CD4-positive, alpha-beta T cell treated with Interleukin-2 at 100 ng/mL for 4 hours (primary cell): ENCODE measurements at places on chromosomes 7 and 10.

DNA sequence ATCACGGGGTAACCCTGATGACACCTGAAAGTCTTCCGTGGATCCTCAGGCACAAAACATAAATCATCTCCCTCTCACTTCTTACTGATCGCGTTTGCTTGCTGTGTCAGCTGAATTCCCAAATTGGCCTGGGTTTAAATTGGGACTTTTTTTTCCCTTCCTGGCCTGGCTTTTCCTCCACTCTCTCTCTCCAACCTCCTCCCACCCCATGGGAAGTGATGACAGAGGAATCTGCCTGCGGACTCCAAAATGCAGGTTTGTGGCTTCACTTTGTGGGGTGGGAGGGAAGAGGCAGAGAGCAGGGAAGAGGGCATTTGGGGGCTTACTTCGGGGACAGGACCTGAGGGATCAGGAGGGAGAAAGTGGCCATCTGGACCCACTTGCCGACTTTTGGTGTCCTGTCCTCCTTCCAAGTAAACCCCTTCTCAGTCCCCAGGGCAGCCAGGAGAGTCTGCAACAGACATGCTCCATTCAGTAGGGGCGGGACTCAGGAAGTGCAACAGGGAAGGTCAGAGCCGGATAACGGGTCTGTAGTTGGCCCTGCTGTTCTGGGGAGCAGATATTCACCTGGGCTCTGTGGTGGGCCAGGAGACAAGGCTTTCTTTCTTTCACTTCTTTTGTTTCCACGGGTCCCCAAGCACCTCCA is 172.7 kb downstream of the PLXNA4 start:
- no peak for DNase-seq

DNA sequence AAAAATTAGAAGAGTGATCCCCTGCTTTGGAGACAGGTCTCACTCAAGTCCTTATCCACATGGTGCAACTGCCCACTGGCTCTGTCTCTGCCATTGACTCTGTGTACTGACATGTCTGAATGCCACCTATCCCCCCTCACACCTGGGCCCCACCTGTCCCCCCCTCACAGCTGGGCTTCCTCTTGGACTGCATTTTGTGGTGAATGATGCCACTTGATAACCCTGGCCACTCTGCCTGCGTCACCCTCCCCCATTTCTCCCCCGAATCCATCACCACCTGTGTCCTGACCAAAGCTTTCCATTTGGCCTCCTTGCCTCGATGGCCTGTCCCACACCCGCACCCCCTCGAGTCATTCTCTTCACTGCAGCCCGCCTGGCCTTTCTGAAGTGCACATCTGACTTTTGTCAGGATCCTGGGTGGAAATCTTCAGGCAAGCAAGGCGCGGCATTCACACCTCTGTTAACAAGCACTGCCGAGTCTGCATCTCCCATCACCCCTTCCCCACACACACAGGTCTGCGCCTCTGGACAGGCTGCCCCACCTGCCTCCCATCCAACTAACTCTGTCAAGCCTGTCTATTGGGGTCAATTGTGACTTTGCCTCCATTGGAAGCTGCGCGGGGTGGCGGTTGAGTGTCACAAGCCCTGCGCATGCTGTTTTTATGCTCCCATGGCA is 175.3 kb upstream of the KLF14 start:
- DNase-seq, result no peak

- DNase-seq, result no peak
Measured at GRCh38 chr7:157183832-157184231, 45.1 kb downstream of the UBE3C start.

GRCh38 chr7:15603124-15603523 is 41.3 kb upstream of the AGMO start:
- DNase-seq, result no peak

DNA sequence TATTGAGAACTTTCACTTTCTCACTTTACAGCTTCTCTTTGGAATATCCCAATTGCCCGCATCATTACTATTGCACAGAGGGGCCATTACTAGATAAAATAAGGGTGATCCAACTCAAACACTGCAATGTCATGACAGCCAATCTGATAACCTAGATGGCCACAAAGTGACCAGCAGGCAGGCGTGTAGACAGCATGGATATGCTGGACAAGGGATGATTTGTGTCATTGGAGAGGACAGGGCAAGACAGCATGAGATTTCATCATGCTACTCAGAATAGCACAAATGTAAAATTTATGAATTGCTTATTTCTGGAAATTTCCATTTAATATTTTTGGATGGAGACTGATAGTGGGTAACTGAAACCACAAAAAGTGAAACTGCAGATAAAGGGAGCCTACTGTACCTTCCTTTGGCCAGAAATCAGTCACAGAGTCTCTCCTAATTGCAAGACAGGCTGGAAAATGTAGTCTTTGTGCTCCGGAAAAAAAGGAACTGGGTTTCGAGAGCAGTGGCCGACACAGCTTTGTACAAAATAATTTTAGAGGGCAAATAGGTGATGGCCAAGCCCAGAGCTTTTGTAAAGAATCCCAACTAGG is 6.1 kb upstream of the GSDME start:
- no peak for DNase-seq

- no peak for DNase-seq
Measured at GRCh38 chr7:85655252-85655651, 468.4 kb upstream of the SEMA3D start.

- no peak for DNase-seq
Measured at GRCh38 chr7:144731661-144732351, 104.0 kb downstream of the TPK1 start.

GRCh38 chr10:95501203-95502094 is 59.7 kb downstream of the SORBS1 start:
- no peak for DNase-seq
